Urinary bladder (tissue), 4 donors: ENCODE measurements at places on chromosomes 6 and 20.

DNA sequence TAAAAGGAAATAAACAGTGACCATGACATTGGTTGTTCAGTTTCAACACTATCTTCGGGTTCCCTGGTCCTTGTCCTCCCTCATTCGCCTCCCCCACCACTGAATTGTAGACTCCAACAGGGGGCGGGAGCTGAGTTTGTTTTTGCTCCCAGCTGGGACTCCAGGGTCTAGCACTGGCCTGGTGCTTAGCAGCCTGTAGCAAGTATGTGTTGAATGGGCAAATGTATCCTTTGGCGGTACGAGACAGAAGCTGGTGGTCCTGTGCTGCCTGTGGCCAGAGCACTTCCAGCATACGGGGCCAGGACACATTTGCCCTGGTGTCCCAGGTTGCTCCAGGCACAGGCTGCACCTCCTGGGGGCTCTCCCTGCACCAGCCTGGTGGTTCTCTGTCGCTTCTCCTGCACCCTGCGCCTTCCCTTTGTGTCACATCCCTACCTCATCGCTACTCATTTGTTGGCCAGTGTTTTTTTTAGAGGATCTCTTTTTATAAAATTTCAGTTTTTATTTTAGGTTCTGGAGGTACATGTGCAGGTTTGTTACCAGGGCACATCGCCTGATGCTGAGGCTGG is 40.1 kb downstream of the PHACTR3 start:
- no peak for DNase-seq

DNA sequence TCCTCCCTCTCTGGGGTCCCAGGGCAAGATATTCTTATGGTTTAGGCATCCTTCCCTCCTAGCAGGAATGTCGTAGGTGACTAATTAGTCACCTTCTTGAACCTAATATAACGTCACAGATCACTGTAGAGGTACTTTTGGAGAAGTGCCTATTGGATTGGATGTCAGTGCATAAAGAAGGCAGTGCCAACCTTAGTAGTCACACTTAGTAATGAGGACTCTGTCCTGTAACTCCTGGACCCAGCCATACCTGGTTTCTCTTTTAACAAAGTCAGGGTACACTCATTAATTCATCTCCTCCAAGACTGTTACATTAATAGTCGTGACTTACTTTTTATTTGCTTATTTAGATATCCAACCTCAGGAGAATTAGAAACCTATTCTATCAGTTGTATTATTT is 20.0 kb downstream of the VTA1 start:
- DNase-seq = no peak

DNA sequence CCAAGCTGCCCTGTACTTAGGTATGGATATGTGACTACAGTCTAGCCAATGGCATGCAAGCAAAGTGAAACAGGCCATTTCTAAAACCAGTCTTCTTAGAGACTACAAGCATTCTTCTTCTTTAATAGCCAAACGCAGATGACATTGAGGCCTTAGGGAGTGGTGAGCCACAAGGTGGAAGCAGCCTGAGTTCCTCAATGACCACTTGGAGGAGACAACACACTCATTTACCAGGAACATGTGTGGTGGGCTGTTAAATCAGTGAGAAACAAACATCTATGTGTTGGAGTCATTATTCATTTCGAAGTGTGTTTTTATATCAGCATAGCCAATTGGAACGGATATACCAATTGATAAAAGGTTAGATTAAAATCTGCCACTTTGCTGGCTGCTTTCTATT is 122.0 kb downstream of the GFRAL start:
- no peak for DNase-seq

DNA sequence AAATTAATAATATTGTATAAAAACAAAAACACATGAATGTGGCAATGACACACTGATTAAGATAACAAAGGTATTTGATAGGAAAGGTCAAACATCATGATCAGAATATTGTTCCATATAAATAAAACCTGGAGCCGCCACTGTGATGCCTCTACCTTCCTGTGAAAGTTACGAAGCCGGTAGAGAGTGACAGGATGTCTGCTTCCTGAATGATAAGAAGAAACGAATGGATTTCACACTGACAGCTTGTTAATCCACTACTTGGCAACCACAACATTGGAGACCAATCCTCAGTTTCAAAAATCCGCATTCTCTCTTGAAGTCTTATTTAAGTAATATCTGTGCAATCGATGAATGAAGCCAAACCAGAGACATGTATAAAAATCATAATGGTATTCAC is 315.1 kb downstream of the HDGFL1 start:
- DNase-seq = no peak

DNA sequence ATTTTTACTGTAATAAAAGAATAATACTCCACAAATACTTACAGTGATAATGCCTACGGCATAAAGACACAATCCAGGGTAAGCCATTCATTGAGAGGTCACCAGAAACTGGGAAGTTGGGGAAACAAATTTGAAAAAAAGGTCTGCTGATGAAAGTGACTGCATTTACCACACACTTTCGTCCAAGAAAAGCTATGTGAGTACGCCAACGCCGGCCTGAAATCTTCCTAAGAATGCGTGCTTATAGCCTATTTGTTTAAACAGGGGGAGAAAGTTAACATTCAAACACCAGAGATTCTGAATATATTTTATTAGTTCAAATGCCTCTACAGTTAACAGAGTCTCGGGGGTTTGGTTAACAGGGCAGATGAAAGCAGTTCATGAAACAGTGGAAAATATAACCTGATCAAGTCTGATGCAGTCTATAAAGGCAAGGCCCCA is 657 bp upstream of the LTV1 start:
- DNase-seq = peak; percentile 81

- DNase-seq = no peak
These were observed 45.6 kb downstream of the DUSP22 start for GRCh38 chr6:337805-338368.

- no peak for DNase-seq
These were observed 60.1 kb downstream of the GFOD1 start for GRCh38 chr6:13427316-13427715.

- no peak for DNase-seq
These were observed 80.9 kb upstream of the PLN start for GRCh38 chr6:118467181-118467580.

DNA sequence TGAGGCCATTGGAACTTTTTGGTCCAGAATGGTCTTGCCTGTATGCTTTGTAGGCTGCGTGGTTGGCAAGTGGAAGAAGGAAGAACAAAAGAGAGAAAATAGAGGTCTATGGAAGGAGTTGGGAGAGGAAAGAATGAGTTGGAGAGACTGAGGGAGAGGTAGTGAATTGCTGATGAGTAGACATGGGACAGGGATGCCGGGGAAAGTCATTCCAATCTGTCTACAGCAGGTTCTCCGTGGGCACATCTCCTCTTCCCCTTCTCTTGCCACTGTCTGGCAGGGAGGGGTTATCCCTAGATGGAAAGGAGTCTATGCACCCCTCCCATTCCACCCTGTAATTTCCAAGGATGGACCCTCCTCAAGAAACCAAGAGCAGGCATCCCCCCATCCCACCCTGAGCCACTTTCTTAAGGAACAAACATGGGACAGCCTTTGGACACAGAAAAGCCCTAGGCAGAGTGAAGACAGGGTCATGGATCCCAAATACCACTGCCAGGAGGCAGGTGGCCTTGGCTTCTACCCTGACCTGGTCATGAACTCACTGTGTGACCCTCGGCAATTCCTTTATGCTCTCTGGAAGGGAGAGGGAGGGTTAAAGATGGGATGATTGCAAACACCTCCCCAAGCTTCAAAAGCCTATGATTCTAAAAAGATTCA is 196.9 kb downstream of the LRFN2 start:
- DNase-seq = no peak

- no peak for DNase-seq
These were observed 314.3 kb upstream of the NT5E start for GRCh38 chr6:85135376-85136094.

DNA sequence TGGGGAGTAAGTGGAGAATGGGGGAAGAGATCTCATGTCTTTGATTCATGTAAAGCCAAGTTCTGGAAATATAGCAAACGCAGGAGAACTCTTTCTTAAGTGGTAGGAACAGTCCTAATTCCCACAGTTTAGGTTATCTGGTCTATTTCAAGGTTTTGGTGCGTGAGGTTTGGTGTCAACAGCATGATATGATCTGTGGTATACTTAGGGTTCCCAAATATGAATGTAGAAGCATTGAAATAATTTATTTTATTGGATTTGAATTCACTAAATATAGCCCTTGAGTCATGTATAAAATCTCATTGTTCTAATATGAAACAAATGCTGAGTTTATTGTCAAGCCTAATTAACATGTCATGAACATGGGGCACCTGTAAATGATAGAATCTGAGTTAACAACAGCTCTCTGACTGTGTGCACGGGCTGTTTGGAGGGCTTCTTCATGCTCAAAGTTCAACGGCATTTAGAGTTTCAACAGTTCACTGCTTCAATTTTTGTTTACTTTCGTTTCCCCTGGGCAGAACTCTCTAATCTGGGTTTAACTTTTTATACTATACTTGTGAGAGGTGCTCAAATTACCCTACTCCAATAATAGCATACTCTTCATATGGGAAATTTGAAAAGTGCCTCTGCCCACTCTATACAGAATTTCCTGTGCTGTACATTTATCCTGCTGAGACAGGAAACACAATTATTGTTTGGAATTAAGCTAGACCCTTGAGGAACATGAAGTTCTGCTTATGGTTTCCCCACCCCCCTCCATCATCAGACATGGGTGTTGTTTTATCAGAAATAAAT is 236.3 kb upstream of the ZNF217 start:
- peak; percentile 4 for DNase-seq
